ENCODE measurements at places on chromosomes 2 and 18. TPM values are rescaled to one million over a fixed set of nuclear protein-coding genes. Genes with fewer than 3 reads are reported as not detected.
A peak's percentile ranks its signal among the peaks of the same experiment; 100 is the strongest.

The DSG2 gene
- total RNA-seq: 26.8 TPM

DNA sequence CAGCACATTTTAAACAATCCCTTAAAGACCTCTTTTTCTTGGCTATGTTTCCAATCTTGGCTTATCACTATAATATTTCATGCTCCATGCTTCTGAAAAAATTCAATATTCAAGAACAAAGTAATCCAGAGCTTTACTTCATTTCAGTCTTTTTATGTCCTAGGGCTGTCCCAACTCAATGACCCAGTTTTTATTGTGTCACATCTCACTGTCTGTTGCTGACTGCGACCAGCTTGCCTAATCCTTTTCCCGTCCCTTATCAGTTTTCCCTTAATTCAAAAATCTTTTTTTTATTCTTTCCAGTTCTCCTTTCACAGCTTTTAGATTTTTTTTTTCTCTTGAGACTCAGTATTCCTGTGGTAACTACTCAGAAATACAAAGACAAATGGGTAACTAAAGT, 10.2 kb downstream of the TMEM17 start:
- H3K27me3 ChIP-seq: no peaks in the 10 kb centered on the region
- DNase-seq: peak; percentile 62
- H3K4me1 ChIP-seq: peaks cover 5% of the 10 kb centered on the region
- H3K27ac ChIP-seq: no peak overlapping the region
- H3K4me3 ChIP-seq: no peak overlapping the region

GRCh38 chr2:50765146-50765545, 266.8 kb downstream of the NRXN1 start:
- no peaks in the 10 kb centered on the region for H3K4me1 ChIP-seq
- H3K36me3 ChIP-seq: no peaks in the 10 kb centered on the region
- H3K4me3 ChIP-seq: no peak overlapping the region

- no peaks in the 10 kb centered on the region for H3K4me1 ChIP-seq
- H3K36me3 ChIP-seq: no peaks in the 10 kb centered on the region
- H3K27ac ChIP-seq: no peak overlapping the region
Observed at GRCh38 chr2:23432531-23432930, 47.6 kb downstream of the KLHL29 start.

GRCh38 chr18:58103339-58103985, 59.4 kb downstream of the NEDD4L start:
- peak; percentile 57 for DNase-seq
- H3K36me3 ChIP-seq: no peaks in the 10 kb centered on the region
- peak overlapping the region; percentile 32 for H3K27ac ChIP-seq
- no peaks in the 10 kb centered on the region for H3K27me3 ChIP-seq
- H3K4me1 ChIP-seq: peaks cover 39% of the 10 kb centered on the region
- no peak overlapping the region for H3K4me3 ChIP-seq

The SLC8A1 gene
- total RNA-seq: 30.5 TPM

DNA sequence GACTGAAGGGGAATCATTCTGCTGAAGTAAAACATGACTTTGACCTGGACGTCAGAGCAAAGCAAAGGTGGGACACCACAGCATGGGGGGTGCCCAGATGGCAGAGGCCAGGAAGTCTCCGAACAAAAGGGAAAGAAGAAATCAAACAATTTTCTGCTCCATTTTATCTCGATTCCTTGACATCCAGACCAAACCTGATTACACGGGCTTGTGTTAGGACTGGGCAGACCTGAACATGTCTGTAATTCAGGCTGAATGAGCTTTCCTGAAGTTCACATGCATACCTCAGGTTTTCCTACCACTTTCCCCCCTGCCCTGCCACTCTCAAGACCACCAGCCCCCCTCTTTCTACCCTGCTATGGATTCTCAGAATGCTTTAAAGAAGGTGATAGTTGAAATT, 44.8 kb upstream of the MEIS1 start:
- no peaks in the 10 kb centered on the region for H3K27me3 ChIP-seq
- H3K36me3 ChIP-seq: no peaks in the 10 kb centered on the region
- H3K4me3 ChIP-seq: no peak overlapping the region
- no peak overlapping the region for H3K27ac ChIP-seq
- no peaks in the 10 kb centered on the region for H3K4me1 ChIP-seq
- no peak for DNase-seq

DNA sequence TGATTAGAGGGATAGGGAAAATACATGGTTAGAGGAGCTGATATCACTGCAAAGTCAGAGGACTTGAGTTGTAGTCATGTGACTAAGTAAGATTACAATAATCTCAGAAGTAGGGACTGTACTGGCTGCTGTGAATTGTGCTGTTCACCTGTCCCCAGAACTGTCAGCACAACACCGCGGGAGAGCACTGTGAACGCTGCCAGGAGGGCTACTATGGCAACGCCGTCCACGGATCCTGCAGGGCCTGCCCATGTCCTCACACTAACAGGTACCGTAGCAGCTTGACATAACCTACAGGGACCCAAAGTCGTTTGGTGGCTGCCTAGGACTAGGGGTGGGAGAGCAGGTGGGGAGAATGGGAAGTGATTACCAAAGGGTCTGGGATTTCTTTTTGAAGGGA, 132.8 kb upstream of the TTC39C start:
- H3K27me3 ChIP-seq: no peaks in the 10 kb centered on the region
- no peak overlapping the region for H3K4me3 ChIP-seq
- no peaks in the 10 kb centered on the region for H3K36me3 ChIP-seq
- peaks cover 3% of the 10 kb centered on the region for H3K4me1 ChIP-seq
- no peak overlapping the region for H3K27ac ChIP-seq

GRCh38 chr18:39406941-39407340, 1841.3 kb upstream of the CELF4 start:
- H3K36me3 ChIP-seq: no peaks in the 10 kb centered on the region
- H3K4me3 ChIP-seq: no peak overlapping the region
- H3K27me3 ChIP-seq: no peaks in the 10 kb centered on the region
- no peaks in the 10 kb centered on the region for H3K4me1 ChIP-seq
- no peak overlapping the region for H3K27ac ChIP-seq

DNA sequence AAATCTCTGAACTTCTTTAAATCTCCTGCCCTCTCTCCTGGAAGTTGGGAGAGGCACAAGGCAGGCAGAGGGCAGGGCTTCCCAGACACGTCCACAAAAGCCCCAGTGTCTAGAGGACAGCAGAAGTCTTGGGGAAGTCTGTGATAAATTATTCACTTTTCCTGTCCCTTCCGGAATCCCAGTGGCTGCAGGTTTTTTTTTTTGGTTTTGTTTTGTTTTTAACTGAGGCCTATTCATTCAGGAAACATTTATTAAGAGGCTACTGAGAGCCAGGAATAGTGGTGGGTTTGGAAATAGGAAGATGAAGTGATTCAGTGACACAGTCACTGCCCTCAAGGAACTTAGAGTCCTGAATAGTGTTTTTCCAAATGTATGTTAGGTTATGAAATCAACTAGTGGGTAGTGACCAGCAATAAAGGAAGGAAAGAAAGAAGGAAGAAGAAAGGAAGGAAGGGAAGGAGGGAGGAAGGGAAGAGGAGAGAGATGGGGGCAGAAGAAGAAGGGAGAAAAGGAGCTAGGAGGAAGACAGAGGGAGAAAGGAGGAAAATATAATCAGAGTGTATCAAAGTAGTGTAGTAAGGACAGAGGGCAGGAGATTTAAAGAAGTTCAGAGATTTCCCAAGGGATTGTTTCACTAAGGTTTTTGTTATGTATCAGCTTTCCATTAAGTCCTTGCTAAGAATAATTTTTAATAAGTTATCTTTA, 98.9 kb upstream of the ZFP36L2 start:
- H3K36me3 ChIP-seq: peaks cover 5% of the 10 kb centered on the region
- DNase-seq: no peak
- no peak overlapping the region for H3K27ac ChIP-seq
- no peak overlapping the region for H3K4me3 ChIP-seq
- peaks cover 67% of the 10 kb centered on the region for H3K4me1 ChIP-seq

DNA sequence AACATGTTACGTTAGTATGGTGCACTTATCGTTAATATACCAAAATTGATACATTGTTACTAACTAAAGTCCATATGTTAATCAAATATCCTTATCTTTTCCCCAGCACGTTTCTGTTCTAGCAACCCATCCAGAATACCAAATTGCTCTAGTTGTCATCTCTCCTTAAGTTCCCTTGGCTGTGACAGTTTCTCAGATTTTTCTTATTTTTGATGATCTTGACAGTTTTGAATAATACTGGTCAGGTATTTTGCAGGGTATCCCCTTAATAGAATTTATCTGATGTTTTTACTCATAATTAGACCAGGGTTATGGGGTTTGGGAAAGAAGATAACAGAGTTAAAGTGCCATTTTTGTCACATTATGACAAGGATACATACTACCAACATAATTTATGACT, 47.8 kb downstream of the TFPI start:
- DNase-seq: no peak
- H3K36me3 ChIP-seq: no peaks in the 10 kb centered on the region
- no peaks in the 10 kb centered on the region for H3K4me1 ChIP-seq
- no peak overlapping the region for H3K27ac ChIP-seq
- no peak overlapping the region for H3K4me3 ChIP-seq

- no peaks in the 10 kb centered on the region for H3K27me3 ChIP-seq
- no peaks in the 10 kb centered on the region for H3K36me3 ChIP-seq
- no peak for DNase-seq
- no peak overlapping the region for H3K27ac ChIP-seq
Observed at GRCh38 chr2:154568413-154568812, 130.1 kb upstream of the KCNJ3 start.

- H3K27me3 ChIP-seq: no peaks in the 10 kb centered on the region
- peaks cover 10% of the 10 kb centered on the region for H3K4me1 ChIP-seq
- no peak overlapping the region for H3K4me3 ChIP-seq
- no peak overlapping the region for H3K27ac ChIP-seq
- peak; percentile 61 for DNase-seq
Observed at GRCh38 chr18:13500869-13501542, 225.4 kb downstream of the FAM210A start.

DNA sequence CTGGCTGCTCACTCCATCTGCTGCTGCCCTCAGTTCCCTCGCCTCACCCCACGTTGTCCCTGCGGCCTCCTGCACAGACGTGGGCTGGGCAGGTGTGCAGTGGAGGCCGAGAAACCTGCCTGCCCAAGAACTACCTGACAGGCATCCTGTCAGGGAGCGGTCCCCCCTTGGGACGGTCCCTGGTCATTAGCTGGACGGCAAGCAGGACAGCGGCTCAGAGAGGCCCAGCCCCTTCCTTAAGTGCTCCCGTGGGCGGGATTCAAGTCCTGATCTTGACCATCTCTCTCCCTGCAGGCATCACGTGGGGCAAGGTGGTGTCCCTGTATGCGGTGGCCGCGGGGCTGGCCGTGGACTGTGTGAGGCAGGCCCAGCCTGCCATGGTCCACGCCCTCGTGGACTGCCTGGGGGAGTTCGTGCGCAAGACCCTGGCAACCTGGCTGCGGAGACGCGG, 11.3 kb downstream of the BOK start:
- H3K27ac ChIP-seq: no peak overlapping the region
- no peaks in the 10 kb centered on the region for H3K27me3 ChIP-seq

GRCh38 chr2:152655880-152656279, 61.4 kb downstream of the PRPF40A start:
- no peaks in the 10 kb centered on the region for H3K27me3 ChIP-seq
- H3K4me3 ChIP-seq: no peak overlapping the region
- no peaks in the 10 kb centered on the region for H3K4me1 ChIP-seq
- H3K36me3 ChIP-seq: peaks cover 5% of the 10 kb centered on the region
- no peak overlapping the region for H3K27ac ChIP-seq
- DNase-seq: no peak

DNA sequence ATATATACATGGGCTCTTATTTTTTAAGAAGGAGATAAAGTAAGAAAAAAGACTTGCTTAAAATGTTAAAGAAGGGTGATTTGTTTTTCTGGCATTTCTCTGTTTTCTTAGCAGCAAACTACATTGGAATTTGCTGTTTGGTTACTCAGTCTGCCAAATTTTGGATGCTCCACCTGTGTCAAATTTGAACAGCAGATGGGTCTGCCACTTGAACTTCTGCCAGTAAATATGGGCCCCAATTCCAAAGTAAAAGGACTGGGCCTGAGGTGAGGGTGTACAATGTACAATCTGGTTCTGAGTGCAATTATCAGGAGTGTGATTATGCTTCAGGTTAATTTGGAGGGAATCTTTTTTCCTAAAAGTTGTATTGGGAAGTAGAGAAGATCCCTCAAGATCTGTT, 794.5 kb downstream of the DSC3 start:
- no peak for DNase-seq
- no peak overlapping the region for H3K27ac ChIP-seq
- peaks cover 5% of the 10 kb centered on the region for H3K4me1 ChIP-seq
- H3K27me3 ChIP-seq: no peaks in the 10 kb centered on the region

- no peak overlapping the region for H3K4me3 ChIP-seq
- H3K36me3 ChIP-seq: no peaks in the 10 kb centered on the region
- peaks cover 13% of the 10 kb centered on the region for H3K4me1 ChIP-seq
- no peak for DNase-seq
- no peak overlapping the region for H3K27ac ChIP-seq
- H3K27me3 ChIP-seq: no peaks in the 10 kb centered on the region
Observed at GRCh38 chr2:40224318-40224717, 227.6 kb downstream of the SLC8A1 start.

DNA sequence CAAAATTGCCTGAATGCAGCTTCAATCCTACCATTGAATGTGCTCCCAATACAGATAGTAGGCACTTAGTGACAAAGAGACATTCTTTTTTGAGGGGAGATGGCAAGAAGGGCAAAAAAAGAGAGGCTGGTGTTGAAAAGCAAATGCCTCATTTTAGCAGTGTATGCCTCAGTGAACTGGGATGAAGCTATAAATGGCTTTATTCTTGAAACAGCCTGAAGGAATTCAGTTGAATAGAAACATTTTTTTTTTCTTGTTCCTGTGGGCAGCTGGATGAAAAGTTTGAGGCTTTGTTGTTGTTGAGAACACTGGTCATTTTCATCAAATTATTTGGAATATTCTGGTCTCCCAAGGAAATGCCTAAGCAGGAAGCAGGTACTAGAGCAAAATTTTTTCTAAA, 228.9 kb downstream of the RNF144A start:
- H3K27ac ChIP-seq: no peak overlapping the region
- no peak for DNase-seq
- no peak overlapping the region for H3K4me3 ChIP-seq
- no peaks in the 10 kb centered on the region for H3K27me3 ChIP-seq
- H3K4me1 ChIP-seq: no peaks in the 10 kb centered on the region

GRCh38 chr2:108579623-108580022, 45.4 kb downstream of the LIMS1 start:
- no peak overlapping the region for H3K4me3 ChIP-seq
- no peaks in the 10 kb centered on the region for H3K36me3 ChIP-seq
- H3K27ac ChIP-seq: peak overlapping the region; percentile 26
- DNase-seq: peak; percentile 32

GRCh38 chr2:208208335-208209085, 18.7 kb upstream of the C2orf80 start:
- no peaks in the 10 kb centered on the region for H3K27me3 ChIP-seq
- DNase-seq: no peak
- H3K4me3 ChIP-seq: no peak overlapping the region
- H3K36me3 ChIP-seq: no peaks in the 10 kb centered on the region

GRCh38 chr2:174063492-174064092, 98.4 kb upstream of the SP3 start:
- H3K27me3 ChIP-seq: no peaks in the 10 kb centered on the region
- H3K4me3 ChIP-seq: no peak overlapping the region
- no peaks in the 10 kb centered on the region for H3K36me3 ChIP-seq
- no peaks in the 10 kb centered on the region for H3K4me1 ChIP-seq
- DNase-seq: no peak

- H3K27ac ChIP-seq: no peak overlapping the region
- no peaks in the 10 kb centered on the region for H3K27me3 ChIP-seq
- H3K4me3 ChIP-seq: no peak overlapping the region
- H3K4me1 ChIP-seq: no peaks in the 10 kb centered on the region
- no peak for DNase-seq
Observed at GRCh38 chr2:95530734-95531133, 46.2 kb upstream of the TRIM43B start.
